SK-MEL-5 (cell line): ENCODE measurements at places on chromosomes 6 and 20.

DNA sequence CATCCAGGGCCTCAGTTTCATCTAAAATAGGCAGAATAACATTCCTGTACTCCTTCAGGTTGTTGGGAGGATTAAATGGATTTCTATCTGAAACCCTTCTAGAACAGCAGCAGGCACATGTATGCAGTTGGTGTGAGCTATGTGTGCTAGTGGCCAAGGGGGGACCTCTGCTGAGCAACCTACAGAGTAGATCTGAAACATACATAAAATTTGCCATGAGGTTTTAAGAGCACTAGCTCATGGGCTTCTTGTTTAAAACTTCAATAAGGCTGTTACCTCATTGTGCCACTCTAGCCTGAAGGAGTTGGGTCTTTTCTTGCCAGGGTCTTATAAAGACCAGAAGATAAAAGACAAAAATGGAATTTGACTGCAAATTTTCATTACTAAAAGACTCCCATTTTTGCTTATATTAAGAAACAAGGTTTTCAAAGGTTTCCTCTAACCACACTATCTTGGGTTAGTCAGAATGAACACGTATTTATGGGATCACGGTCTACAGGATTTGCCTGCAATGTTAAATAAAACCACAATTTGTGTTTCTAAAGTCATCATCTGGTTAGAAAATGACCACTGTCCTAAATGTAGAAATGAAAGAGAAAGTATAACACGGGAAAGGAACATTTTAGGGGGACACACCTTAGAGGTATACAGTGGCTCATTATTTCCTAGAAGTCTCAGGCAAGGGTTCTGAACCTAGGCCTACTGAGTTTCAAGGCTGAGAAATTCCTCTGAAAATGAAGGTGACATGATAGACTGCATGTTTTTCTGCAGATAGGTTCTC, 144.9 kb upstream of the OLIG3 start:
- DNase-seq: no peak

GRCh38 chr20:1987826-1988225, 6.0 kb downstream of the PDYN start:
- no peak for DNase-seq

DNA sequence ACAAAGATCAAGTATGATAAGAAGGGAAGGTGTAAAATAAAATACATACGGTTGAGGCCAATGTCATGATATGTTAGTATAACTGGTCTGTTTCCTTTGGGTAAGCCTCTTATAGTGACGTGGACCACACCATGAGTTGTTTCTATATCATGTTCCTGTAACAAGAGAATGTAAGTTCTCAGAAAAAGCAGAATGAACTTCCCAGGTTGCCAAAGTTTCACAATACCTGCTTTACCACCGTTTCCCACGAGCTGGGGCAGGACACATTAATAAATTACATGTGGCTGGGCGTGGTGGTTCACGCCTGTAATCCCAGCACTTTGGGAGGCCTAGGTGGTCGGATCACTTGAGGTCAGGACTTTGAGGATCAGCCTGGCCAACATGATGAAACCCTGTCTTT, 42.6 kb upstream of the SLA2 start:
- DNase-seq: no peak

DNA sequence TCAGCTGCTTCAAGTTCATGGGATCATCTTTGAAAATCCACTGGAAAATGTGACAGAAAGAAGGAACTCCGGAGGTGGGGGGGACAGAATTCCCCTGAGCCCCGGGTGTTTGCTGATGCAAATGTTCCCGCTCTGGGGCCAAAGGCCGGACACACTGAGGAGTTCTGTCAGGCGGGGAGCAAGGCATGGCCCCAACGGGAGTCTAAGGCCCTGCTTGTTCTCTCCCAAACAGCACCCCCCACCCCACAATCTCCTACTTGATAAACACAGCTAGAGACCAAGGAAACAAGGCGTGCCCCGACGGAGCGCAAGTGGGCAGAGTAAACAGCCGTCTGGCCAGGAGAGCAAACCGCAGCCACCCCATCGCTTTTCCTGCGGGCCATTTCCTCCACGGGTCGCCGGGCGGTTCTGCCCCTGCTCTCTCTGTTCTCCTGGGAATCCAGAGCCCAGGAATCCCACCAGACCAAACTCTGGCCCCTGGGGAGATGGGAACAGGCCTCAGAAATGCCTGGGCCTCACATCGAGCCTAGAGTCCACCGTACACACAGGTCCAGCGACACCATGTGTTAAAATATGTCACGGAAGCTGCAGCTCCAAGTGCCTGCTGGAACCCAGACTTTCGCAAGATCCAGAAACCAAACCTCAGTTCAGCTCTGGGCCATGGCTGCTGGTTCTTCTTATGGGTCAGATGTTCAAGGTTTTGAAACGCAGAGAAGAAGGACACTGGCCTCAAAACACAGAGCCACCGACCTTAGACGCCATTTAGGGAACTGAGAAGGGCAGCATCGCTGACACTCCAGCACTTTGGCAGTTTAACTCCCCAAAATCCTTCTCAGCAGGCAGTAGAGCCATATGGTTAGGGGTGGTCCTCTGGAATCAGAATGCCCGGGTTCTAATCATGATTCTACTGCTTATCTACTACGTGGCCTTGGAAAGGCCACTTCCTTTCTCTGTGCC, 104.2 kb downstream of the PREX1 start:
- no peak for DNase-seq

- DNase-seq: peak; percentile 63
These were observed 2.7 kb downstream of the C20orf204 start for GRCh38 chr20:64038565-64039292.

- no peak for DNase-seq
These were observed 28.2 kb upstream of the NOP56 start for GRCh38 chr20:2624190-2624589.

DNA sequence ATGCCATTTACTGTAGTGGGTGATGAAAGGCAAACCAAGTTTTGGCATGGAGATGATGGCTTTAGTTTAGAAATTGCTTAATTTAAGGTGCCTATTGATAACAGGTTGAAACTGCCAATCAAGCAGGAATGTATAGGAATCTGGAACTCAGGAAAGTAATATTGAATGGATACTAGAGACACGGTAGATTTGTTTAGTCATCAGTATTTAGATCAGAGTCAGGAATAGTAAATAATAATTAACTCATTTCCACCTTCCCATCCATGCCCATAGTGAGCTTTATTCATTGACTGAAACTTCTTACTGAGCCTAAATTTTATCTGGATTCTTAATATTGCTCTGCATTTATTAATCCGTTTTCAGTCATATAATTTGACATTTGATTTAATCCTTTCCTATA, 500.3 kb downstream of the NKAIN2 start:
- no peak for DNase-seq

DNA sequence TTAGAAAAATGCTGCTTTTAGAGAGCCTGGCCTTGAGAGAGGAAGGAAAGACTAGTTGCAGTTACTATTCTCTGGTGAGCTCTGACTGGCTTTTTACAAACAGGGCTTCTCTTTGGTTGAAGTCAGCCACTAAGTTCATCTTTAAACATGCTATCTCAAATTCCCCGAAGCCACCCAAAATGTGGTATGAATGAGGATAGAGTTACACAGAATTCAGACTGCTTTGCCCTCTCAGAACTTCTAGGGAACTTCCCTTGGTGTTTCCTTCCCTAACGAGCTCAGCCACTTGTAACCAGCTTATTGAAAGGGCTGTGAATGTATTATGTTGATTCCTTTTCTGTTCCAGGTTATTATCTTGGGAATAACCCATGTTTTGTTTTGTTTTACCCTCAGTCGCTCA, 73.5 kb downstream of the EFHC1 start:
- no peak for DNase-seq

GRCh38 chr20:24785141-24786110, 163.6 kb upstream of the CST7 start:
- no peak for DNase-seq

GRCh38 chr6:150691463-150691862, 91.8 kb downstream of the PLEKHG1 start:
- DNase-seq: no peak
